Stimulated activated CD8-positive, alpha-beta memory T cell treated with anti-CD3 and anti-CD28 coated beads, Interleukin-7, amount 100 ng/mL, for 4 hours (primary cell): ENCODE measurements at places on chromosomes 11 and 22.

- no peak for DNase-seq
Observed at GRCh38 chr11:45304992-45305335, 18.8 kb upstream of the SYT13 start.

DNA sequence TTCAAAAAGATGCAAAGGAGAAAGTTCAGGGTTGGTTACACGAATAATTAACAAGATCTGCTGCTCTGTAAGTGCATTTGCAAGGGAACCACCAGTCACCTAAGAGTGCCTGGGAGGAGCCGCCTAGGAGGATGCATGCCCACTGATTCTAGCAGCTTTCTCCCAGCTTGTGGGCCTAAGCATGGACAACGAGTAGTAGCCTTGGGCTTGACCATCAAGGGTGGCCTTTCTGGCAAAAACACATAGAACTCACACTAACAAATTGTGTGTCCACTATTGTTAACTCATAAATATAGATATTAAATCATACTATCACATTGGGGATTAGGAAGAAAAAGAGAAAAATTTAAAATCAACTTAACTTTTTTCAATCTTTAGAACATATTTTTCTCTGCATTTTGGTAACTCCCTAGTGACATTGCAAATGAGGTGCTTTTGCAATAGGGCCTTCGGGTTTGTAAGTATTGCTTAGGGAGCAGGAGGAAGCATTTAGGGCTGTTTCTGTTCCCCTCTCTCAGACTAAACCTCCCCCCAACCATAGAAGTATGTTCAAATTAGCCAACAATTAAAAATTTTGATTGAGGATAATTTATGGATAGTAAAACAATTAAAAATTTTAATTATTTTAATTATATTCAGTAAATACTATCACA lies 57.3 kb upstream of the CEP295 start:
- no peak for DNase-seq

DNA sequence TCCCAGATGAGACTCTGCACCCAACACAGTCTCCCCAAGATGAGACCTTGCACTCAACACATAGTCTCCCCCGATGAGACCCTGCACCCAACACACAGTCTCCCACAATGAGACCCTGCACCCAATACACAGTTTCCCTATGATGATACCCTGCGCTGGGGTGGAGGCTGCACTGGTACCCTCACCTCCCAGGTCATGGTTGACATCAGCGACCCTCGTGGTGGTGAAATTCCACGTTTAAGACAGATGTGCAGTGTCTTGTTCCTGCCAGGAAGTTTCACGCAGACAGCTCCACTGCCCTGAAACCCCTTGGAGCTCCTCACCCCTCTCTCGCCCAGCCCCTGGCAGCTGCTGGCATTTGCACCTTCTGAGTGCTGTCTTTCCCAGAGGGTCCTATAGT lies 9.5 kb downstream of the MUC5AC start:
- no peak for DNase-seq

DNA sequence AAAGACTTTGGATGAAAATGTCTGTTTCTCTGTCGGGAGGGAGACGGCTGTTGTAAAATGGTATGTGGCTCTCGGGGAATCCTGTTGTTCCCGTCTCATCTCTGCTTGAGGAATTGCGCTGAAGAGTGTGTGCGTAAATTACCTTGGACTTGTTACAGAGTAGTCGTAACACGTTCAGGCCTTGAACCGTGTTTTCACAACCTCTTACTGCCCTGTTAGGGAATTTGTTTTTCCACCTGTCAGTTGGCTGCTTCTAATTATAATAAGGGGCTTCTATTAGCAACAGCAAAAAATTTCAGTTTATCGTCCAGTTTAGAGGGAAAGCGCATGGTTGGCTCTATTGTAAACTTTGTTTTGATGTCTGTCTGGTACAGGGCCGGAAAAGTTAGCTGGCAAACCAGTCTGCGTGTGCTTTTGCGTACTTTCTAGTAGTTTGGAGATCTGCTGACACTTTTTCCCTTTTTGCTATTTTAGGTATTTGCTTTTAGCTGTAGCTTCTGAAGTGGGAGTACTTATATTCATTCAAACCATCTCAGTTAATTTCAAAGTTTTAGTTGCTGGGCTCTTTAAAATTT lies 1.5 kb downstream of the HIPK3 start:
- no peak for DNase-seq

DNA sequence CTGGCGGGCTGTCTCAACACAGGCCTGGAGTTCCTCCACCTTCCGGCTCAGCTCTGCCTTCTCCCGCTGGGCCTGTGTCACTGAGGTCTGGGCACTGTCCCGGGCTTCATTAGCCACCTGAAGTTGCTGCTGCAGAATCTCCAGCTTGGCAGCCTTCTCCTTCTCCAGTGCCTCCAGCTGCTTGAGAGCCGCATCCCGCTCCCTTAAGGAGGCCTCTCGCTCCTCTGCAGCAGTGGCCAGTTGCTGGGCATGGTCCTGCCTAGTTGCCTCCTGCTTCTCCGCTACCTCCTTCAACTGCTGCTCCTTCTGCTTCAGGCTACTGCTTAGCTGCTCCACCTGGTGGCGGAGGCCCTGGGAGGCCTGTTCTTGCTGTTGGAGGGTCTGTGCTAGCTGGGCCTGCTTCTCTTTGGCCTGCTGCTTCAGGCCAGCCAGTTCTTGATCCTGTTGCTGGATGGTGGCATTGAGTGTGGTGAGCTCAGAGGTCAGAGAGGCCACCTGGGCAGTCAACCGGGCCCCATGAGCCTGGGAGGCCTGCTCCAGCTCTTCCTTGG lies 16.9 kb downstream of the IL18BP start:
- DNase-seq: no peak

DNA sequence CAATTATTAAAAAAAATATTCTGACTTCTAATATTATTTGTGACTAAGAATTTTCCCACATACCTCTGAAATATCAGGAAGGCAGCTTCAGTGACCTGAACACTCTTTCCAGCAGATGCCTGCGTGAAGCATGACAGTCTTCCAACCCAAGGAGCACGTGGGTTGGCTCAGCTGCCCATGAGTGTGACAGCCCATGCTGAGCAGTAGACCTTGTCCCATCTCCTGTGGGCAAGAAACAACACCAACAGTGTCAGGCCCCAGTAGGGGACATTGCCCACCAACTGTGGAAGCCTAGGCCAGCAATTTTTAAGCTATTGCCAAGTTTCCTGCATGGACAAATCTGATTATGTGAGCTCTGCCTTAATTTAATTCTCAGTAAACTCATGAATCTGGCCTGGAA lies 66.4 kb upstream of the OLFML1 start:
- DNase-seq: no peak

- no peak for DNase-seq
Observed at GRCh38 chr11:79007771-79008402, 432.9 kb downstream of the TENM4 start.

DNA sequence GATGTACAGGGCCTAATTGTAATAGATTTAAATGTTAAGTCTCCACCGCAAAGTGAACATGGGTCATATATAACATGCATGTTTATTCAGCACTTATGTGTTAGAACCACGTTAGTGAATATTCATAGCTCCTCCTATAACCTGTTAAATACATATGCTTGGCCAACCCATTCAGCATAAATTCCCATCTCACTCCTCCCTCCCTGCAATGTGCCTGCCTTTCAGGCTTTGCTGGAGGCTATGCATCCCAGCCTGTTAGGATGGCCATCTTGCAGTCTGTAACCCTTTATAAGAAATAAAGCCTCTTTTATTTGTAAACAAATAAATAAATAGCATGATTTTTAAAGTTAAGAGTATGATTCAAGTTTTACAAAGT lies 1.7 kb upstream of the OOSP4A start:
- DNase-seq: no peak

GRCh38 chr11:35583126-35583525 lies 35.1 kb upstream of the FJX1 start:
- DNase-seq: no peak

DNA sequence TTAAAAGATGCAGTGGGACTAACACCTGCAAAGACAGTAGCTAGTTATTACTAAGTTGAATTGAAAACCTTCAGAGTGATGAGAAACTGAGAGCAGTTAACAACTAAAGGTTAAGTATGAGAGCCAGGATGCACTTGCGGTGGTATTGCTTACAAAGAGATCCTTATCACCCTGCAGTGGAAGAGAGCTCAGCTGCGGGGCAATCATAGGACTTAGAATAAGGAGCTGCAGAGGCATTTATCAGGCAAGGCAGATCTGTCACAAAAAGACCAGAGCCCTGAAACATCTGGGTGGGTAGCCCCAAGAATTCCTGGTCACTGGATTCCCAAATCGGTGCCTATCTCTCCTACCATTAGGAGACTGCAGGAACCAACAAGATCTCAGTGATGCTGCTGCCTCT lies 34.3 kb upstream of the CFAP300 start:
- DNase-seq: no peak

GRCh38 chr11:33515347-33515746 lies 185.3 kb downstream of the C11orf91 start:
- no peak for DNase-seq

- no peak for DNase-seq
Observed at GRCh38 chr11:113241636-113242054, 72.7 kb upstream of the TTC12 start.

DNA sequence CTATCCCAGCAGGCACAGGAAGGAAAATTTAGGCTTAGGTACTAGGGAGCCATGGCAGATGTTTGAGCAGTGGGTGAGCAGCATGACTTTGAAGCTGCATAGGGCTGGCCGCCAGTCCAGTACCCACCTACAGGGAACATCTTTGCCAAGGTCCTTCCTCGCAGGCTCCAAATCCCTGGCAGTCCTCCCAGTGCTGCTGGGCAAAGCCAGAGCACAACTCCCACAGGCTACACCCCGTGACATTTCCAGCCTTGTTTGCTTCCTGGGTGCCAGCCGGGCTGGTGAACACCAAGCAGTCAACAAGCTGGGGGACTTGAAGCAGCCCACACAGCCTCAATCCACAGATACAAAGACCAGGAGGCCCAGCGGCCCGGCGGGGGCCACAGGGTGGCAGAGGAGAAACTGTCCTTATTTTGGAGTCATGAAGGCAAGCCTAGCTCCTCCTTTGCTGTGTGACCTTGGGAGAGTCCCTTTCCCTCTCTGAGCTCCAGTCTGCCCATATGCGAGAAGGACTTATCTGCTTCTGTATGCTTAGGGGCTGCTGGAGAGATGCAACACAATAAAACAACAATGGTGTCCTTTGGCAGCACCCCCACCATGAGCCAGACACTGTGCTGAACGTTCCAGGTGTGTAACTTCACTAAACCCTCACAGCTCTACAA lies 28.0 kb downstream of the TPST2 start:
- DNase-seq: no peak

DNA sequence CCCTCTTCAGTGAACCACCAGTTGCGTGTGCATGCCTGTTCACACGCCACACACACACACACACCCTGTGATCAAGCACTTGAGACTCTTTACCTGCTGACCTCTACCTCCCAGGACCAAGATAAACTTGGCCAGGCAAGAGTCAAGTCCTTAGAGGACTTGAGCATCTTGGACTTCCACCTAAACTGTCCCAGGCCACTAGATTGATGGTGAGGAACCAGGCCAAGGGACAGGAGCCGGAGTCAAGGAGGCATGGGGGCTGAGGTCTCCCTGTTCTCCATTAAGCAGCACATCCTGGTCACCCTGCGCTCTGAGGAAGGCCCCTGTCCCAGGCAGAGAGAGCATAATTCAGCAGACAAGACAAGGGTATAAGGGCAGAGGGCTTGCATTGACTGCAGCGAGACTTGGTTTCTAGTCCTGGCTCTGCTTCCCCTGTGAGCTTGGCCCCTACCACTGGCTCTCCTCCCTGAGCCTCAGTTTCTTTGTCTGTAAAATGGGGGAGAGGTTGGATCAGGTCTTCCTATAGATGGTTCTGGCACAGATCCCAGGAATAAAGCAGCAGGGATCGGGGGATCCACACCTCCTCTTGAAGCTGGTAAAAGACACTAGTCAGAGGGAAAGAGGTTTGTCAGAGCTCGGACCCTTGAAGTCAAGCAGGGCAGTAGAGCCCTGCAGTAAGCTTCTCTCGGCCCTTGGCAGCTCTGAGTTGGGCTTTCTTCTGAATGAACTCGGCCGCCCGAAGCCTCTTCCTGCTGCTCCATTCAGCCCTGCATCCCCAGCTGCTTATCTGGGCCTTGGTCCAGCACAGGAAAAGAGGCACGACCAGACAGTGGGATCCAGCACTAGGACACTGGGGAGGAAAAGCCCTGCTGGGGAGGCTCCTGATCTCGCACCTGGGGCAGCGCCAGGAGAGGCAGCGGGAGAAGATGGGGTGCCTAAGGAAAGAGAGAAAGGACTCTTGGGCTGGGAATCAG lies 2.0 kb downstream of the CREB3L1 start:
- no peak for DNase-seq

- DNase-seq: no peak
Observed at GRCh38 chr11:60477035-60477445, 15.5 kb upstream of the MS4A12 start.

DNA sequence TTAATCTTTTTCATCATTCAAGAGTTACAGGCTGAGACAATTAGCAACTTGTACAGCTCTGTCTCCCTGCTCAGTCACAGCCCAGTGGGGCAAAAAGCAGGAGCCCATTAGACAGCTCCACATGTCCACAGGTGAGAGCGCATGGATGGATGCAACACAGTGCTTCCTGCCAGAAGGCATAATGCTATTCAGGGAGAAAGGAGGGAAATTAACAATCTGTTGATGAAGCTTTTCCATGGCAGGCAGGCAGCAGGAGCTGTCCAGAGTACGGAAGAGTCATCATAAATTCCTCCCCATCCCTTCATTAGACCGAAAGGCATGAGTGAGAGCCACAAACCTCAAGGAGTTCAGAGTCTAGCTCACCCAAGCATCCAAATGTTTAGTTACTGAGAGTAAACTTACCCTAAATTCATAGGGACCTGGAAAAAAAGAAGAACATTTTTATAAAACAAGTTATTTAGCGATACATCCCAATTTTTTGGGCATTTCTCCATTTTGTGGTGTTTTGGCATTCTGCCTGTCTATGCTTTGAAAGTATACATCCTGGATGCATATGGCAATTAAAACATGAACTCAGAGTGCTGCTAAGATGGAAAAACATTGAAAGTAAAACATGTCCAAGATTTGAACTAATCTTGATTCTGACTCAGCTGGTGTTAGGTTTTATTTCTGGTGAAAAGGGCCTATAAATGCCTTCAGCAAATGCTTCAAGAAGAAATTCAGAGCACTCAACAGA lies 428.1 kb downstream of the OPCML start:
- no peak for DNase-seq

- no peak for DNase-seq
Observed at GRCh38 chr11:130145975-130146776, 13.4 kb upstream of the ST14 start.

GRCh38 chr11:94330789-94331188 lies 26.4 kb downstream of the IZUMO1R start:
- no peak for DNase-seq

GRCh38 chr22:37659066-37659896 lies 758 bp downstream of the PDXP start:
- DNase-seq: no peak

- no peak for DNase-seq
Observed at GRCh38 chr22:45228401-45228754, 12.3 kb downstream of the KIAA0930 start.

GRCh38 chr11:128893578-128894285 lies 2.6 kb downstream of the KCNJ5 start:
- DNase-seq: no peak
